CD8-positive, alpha-beta memory T cell (primary cell): ENCODE measurements at places on chromosomes 13 and 19.
A peak's percentile ranks its signal among the peaks of the same experiment; 100 is the strongest.

DNA sequence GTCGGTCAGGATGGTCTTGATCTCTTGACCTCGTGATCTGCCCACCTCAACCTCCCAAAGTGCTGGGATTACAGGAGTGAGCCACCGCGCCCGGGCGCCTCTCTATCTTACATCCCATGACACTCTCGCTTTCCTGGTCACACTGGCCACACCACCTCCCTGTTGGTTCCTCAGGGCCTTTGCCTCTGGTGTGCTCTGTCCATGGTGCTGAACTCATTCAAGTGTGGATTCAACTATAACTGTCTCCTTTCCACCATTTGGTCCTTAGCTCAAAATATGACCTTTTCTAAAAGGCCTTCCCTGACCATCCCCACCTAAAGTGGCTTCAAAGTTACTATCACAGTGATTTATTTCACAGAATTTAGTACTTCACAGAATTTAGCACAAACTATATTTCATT lies 3.7 kb upstream of the SMIM17 start:
- no peak for DNase-seq

GRCh38 chr13:43100667-43101066 lies 77.3 kb downstream of the DNAJC15 start:
- DNase-seq = no peak

- no peak for DNase-seq
These were observed 433.2 kb upstream of the HTR2A start for GRCh38 chr13:47330031-47330430.

GRCh38 chr13:51781246-51782022 lies 22.5 kb downstream of the DHRS12 start:
- no peak for DNase-seq

- no peak for DNase-seq
These were observed 1.5 kb downstream of the SCAF1 start for GRCh38 chr19:49643466-49643865.

DNA sequence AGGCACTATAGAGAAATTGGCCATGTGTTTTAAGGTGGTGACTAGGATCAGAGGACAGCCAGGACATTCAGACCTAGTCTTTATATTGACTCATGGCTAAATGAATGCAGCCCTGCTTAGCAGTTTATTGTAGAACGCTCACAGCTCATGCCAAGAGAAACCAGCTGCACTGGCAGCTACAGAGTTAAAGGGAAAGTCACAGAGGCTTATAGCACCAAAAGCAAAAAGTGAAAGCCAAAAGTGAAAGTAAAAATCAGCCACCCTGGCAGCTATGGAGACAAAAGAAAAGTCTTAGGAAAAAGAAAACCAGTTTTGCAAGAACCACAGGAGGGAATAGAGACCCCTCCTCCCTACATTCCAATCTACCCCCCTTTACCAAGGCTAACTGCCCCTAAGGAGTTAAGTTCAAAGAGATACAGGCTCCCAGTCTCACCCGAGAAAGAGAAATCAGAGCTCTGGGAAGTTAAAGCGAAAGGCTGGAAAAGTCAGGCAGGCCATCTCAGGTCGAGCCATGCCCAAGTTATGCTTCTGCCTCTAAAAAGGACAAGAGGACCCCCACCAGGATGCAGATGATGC lies 99.0 kb downstream of the ZNF429 start:
- peak; percentile 7 for DNase-seq

DNA sequence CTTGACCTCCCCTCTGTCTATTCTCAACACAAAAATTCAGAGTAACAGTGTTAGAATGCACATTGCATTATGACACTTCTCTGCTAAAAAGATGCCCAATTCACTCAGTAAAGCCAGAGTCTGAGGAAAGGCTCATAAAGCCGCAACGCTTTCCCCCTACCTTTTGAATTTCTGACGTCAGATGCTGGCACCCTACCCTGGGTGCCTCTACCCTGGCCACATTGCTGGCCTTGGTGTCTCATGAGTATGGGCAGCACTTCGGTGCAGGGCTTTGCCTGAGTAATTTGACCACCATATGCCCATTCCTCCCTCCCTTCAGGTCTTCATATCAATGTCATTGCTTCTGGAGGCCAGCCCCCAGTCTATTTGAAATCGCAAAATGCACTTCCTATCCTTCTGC lies 229.3 kb downstream of the MYO16 start:
- no peak for DNase-seq

GRCh38 chr19:5122121-5122400 lies 153.1 kb downstream of the KDM4B start:
- no peak for DNase-seq

DNA sequence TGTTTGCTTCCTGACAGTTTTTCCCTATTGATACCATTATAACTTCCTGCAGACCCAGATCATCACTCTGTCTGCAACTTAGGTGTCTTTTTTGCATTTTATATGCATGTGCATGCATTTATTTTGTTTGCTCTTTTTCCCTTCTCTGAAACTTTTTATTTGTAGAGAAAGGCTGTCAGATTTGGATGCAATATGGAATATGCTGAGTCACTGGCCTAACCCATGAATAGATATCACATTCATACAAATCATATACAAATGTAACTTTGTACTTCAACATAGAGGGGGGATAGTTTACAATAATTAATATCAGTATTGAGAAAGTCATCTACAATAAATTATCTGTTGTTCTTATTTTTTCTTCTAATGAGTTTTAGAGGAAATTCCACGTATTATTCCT lies 1465.0 kb downstream of the EFNB2 start:
- DNase-seq = no peak

GRCh38 chr13:62040806-62041205 lies 625.2 kb upstream of the PCDH20 start:
- DNase-seq = no peak

DNA sequence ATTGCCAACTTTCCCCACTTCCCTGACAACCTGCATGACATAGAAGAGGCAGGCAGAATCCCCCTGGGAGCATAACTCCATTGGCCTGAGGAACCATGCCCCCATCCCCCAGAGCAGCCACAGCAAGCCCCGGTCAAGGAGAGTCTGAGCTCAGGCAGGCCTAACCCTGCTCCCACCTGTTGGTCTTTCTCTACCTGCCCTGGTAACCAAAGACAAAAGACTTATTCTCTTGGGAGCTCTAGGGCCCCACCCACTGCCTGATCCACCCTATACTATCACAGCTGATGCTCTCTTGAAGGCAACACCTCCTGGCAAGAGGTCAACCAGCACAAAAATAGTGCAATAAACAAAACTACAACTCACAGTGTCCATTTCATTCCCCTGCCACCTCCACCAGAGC lies 59.3 kb downstream of the TNFSF13B start:
- DNase-seq = no peak

DNA sequence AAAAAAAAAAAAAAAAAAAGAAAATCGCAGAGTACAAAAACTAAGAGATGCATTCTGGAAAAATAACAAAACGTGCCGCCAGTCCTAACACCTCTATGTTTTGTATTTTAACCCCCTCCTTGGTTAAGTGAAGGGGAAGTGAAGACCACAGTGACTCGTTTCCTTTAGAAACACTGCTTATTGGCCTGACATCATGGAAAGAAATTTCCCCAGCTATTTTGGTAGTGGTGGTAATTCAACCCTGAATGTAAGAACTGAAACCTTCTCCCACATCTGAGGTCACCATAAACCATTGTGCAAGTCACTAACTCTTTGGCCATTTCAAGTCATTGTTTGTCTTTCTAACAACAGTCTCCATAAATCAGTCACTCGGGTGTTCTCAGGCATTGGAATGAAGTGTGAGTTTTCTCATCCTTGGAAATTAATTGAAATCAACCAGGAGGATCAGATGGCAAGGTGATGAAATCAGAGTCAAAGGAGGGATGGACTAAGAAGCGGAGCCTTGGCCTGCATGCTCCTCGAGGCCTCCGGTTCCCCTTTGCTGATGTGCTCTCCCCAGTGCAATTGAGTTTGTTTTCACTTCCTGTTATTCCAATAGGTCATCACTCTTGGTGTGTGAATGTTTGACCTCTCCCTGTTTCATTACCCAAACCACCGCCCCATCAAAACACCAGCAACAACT lies 443.9 kb downstream of the FGF9 start:
- peak; percentile 83 for DNase-seq

- DNase-seq = no peak
These were observed 1757.8 kb downstream of the PCDH9 start for GRCh38 chr13:65472336-65472735.

DNA sequence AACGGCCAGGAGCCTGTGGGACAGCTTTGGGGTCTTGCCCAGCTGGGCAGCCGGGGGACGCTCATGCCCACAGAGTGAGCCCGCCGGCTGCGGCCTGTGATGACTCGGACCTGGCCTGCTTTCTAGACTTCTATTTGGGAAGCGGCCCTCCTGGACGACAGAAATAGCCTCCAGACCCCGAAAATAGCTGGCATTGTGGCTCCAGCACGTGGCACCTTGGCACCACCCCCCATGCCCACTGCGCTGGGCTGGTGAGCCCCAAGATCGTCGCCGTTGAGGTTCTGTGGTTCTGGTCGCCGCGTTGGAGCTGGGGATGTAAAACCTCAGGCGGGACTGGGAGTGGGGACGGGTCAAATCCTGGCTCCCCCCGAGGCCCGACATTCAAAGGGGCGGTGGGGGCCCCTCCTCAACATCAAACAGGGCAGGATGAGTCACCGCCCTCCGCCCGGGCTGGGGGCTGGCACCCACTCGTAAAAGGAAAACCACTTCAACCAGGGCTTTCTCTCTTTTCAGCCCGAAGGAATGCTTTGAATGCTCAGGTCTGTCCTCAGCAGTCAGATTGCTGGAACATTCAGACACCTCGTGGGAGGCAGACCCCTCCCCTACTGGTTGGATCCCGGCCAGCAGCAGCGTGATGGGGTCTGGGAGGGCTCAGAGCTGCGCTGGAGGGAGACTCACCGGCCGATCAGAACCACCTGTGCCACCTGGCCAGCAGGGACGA lies 42.1 kb downstream of the GADD45B start:
- no peak for DNase-seq

- DNase-seq = no peak
These were observed 5.9 kb downstream of the IFNL3 start for GRCh38 chr19:39238944-39239343.

- DNase-seq = no peak
These were observed 302.8 kb downstream of the EFNB2 start for GRCh38 chr13:106232681-106233080.

DNA sequence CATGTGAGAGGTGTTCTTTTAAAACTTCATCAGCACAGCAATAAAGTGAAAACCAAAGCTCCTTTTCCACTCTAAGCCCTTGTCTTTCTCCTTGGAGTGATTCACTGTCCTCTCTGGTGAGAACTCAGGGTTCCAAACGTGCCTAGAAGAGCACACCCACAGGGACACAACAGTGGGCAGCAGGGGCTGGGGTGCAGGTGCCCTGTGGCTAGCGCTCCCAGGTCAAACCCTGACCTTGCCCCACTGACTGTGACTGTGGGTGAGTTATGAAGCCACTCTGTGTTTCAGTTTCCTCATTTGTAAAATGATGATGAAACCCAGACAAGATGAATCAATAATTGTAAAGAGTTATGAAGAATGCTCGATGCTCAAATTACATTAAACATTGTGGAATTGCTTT lies 37.6 kb upstream of the IGFL1 start:
- no peak for DNase-seq

GRCh38 chr19:913080-913748 lies at the start of gene R3HDM4:
TSS of gene R3HDM4 (minus strand) at chr19:913219. CDS start at chr19:913157, 62 bp downstream.
- DNase-seq = peak; percentile 81

DNA sequence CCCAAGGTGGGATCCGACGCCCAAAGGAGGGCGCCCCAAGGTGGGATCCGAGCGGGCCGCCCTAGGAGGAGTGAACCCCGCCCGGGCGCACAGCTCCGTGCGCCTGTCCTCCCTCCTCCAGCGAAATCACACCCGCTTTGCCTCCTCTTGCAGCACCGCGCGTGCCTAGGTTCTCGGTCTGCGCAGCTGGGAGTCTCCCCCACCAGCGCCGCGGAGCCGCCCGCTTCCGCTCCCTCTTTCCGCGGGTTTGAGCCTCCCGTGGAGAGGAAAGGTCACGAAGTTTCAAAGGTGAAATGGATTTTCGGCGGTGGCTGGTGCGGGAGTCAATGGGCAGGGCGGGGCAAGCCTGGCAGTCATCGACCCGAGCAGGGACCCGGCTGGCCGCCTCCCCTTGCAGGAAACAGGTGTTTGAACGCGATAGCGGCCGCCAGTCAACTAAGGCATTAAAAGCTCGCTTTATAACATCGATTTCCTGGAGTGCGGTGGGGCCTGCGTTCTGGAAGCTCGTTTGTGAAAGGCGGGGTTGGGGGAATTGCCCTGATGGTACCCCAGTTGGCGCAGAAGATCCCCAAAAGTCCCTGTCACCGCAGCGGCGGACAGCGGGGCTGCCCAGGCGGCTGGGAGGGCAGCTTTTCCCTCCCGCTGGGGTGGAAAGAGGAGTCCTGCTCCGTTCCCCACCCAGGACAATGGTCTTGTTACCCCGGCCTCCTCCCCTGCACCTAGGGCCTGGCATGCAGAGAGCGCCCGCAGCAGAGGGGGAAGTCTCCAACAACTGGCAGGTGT lies 9.0 kb upstream of the SOX1 start:
- DNase-seq = no peak

GRCh38 chr13:74452176-74452575 lies 318.0 kb upstream of the KLF12 start:
- DNase-seq = no peak

DNA sequence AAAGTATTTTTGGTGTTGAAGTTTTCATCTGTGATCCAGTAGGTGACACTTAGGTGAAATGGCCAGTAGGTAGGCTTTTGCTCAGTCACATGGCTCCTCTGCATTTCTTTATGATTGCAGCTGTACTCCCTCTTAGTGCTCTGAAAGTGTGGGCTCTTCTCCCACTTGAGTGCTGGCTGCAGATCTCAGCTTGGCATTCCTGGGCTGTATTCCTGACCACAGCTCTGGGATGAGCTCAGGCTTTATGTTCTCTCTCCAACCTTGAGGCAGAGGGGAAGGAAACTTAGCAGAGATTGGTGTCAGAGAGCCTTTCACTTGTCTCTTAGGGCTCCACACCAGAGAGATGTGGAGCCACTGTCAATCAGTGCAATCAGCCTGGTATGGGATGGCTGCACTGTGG lies 254.3 kb downstream of the NDFIP2 start:
- DNase-seq = no peak

DNA sequence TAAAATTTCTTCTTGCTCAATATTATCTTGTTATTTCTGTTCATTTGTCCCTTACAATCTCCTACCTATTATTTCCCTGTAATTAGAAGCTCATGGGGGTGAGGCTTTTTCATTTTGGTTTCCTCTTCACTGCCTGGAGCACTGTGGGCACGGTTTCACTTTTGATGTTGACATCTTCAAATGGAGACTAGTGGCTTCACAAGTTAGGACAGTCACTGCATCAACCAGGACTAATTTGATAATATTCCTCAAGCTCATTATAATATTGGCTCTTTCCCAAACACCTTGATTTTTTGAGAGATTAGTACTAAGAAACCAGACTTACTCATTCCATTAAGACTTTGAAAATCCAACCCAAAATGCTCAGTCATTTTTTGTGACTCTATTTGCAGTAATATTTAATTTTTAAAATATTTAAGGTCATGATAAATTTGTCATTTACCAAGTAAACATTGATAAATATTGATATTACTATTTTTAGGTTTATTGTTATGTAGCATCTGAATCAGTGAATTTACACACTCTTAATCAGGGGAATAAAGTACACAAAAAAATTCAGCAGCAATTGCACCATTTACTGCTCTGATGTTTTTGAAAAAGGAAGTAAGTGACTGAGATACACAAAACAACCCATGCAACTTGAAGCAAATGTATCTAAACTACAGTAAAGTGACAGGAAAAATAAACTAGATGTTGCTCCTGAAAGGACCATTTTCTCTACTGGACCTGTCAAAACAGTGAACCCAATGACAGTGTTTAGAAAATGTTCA lies 28.8 kb upstream of the RCBTB2 start:
- no peak for DNase-seq

GRCh38 chr19:33441828-33442227 lies 68.3 kb downstream of the CEBPG start:
- no peak for DNase-seq
